ENCODE measurements at places on chromosomes 3 and 15.

- DNase-seq: no peak
Measured at GRCh38 chr3:9301798-9302197, 52.4 kb upstream of the SRGAP3 start.

- no peak for DNase-seq
Measured at GRCh38 chr3:29153811-29154210, 127.1 kb upstream of the RBMS3 start.

DNA sequence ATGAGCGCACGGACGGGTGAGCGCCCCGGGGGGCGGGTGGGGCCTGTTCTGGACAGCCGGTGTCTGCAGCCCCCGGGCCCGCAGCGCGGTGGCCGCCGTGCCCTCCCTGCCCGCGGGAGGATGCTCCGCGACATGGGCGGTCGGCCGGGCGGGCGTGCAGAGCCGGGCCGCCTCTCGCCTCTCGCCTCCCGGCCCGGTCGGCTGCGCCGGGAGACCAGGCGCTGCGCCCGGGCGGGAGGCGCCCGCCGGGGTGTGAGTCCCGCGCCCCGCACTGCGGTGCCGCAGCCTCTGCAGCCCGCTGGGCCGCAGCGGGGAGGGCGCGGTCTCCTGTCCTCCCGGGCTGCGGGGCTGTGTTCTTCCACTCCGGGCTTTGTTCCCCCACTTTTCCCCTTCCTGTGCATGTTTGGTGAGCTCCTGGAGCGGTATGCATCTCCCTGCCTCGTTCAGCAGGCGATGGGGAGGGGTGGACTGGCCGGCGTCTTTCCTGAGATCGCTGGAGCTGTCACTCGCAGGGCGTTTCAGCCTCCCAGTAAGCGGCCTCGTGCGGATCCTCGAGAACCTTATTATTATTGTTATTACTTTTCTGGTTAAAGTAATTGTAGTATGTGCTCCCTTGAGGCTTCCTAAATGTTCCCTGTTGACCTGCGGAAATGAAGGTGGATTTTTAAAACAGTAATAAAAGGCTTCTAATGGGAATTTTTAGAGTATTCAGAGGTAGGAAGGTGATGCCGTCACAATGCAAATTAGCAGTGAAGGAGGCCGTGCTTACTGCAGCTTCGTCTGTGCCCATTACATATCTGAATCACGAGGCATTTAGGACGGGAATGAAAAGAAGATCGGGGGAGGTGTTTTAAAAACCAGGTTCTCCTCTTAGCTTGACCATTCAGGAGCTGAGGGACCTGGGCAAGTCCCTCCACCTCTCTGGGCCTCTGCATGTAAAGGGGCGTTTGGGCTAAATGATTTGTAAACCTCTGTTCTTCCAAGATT is 593 bp downstream of the TMOD2 start:
- DNase-seq: peak; percentile 44

- peak; percentile 95 for DNase-seq
Measured at GRCh38 chr3:16334909-16335308, 69.9 kb downstream of the OXNAD1 start.

DNA sequence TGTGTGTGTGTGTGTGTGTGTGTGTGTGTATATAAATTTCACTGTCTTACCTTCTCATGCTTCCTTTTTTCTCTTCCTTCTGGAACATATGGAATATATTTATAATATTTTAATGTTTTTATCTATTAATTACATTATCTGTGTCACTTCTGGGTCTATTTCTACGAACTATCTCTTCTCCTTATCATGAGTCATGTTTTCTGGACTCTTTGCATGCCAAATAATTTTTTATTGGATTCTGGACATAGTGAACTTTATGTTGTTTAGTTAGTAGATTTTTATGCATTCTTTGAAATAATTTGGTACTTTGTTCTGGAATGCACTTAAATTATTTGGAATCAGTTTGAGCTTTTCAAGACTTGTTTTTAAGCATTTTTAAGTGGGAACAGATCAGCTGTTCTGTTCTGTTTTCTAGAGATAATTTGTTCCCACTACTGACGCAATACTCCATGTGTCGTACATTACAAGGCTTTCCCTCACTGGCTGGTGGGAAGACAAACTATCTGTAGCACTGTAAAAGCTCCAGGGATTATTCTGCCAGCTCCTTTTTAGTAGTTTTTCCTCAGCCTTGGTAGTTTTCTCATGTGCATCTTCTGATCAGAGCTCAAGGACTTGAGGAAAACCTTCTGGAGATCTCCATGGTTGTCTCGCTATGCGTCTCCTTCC is 302.0 kb downstream of the CLSTN2 start:
- no peak for DNase-seq

DNA sequence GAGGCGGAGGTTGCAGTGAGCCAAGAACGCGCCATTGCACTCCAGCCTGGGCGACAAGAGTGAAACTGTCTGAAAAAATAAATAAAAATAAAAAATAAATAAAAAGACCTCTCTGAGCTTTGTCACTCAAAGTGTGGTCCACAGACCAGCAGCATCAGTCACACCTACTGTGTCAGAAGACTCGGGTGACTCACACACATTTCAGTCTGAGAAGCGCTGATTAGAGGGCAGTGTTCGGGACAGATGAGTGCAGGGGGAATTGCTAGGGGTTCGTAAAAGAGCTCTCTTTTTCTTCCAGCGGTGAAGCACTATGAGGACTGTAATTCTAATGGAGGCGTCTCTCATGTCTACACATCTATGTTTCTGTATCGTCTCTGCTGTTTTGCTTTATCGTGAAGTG is 5.7 kb downstream of the PODXL2 start:
- no peak for DNase-seq

- DNase-seq: no peak
Measured at GRCh38 chr3:188929137-188929536, 242.6 kb upstream of the TPRG1 start.

- DNase-seq: peak; percentile 54
Measured at GRCh38 chr15:74505837-74506514, 35.0 kb upstream of the ARID3B start.

DNA sequence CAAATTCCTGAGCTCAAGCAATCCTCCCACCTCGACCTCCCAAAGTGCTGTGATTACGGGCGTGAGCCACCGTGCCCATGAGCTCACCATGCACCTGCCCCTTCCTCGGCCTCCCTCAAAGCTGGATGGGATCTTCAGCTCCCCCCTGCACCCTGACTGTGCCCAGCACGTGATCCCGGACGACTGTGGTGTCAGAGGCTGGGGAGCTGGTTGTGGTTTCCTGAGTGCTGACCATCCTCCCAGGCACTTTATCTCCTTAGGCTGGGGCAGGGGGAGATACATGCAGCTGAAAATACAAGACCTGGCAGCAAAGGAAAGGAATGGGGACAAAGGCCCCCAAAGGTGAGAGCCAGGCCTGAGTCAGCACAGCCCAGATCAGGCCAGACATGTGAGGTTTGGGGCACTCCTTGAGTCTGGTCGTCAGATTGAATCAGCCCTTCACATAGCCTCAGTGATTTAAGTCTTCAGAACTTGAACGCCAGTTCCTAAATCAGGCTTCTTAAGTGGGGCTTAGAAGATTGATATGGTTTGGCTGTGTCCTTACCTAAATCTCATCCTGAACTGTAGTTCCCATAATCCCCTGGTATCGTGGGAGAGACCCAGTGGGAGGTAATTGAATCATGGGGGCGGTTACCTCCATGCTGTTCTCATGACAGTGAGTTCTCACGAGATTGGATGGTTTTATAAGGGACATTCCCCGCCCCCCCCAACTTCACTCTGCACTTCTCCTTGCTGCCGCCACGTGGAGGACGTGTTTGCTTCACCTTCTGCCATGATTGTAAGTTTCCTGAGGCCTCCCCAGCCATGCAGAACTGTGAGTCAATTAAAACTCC is 35.8 kb downstream of the PRKCD start:
- DNase-seq: peak; percentile 77

GRCh38 chr3:168117059-168117458 is 21.3 kb upstream of the GOLIM4 start:
- DNase-seq: peak; percentile 25

GRCh38 chr15:45873781-45874180 is 239.0 kb downstream of the SQOR start:
- DNase-seq: no peak

DNA sequence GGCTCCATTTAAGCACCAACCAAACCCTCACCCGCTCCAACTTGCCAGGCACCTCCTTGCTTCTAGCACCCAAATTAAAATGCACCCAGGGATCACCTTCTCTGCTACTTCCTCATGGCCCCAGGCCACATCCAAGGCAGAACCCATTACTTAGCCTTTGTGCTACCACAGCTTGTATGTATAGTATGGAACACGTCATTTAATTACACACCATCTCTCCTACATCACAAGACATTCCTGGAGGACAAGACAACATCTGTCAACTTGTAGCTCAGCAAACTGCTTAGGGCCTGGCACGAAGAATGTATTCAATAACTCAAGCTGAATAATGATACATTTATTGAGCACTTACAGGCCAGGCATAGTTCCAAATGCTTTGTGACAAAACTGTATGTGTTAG is 23.3 kb downstream of the ZDHHC3 start:
- DNase-seq: no peak

DNA sequence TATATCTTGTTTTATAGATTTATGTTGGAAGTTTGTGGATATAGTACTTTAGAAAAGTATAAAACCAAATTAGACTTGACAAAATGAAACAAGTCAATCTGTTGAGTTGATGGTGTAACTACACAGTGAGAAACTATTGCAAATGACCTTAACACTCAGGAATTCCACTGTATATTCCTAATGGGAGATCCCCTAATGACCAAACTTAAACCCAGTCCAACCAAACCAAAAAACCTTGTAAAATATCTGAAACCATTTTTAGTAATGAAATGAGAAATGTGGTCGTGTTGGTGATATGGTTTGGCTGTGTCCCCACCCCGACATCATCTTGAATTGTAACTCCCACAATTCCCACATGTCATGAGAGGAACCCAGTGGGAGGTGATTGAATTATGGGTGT is 31.9 kb upstream of the ATP13A3 start:
- DNase-seq: peak; percentile 69

GRCh38 chr15:50484781-50485180 is 60.6 kb downstream of the USP8 start:
- DNase-seq: no peak

GRCh38 chr3:151146731-151147091 is 56.3 kb downstream of the GPR171 start:
- no peak for DNase-seq

DNA sequence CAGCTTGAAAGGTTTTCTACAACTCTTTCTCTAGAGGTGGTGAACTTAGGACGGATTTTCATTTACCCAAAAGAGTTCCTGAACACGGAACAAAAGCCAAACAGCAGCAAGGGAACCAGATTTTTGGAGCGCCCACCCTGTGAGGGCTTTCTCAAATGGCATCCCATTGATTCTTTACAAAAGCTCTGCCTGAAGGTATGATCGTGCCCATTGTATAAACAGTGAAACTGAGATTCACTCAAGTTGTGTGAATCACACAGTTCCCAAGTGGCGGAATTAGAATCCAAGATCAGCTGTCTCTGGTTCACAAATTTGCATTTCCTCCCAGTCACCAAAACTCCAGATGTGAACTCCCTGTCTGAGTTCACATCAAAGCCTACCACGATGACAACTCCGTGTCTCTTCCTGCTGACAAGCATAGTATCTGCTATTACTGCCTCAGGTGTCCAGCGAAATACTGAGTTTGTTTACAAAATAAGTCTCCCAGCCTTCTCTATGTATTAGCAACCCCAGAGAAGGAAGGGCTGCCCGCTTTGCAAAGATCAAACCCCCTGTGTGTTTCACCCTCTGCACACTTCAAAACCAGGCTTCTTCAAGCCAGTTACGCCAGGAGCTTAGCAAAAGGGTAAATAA is 235.9 kb upstream of the ST8SIA2 start:
- no peak for DNase-seq

DNA sequence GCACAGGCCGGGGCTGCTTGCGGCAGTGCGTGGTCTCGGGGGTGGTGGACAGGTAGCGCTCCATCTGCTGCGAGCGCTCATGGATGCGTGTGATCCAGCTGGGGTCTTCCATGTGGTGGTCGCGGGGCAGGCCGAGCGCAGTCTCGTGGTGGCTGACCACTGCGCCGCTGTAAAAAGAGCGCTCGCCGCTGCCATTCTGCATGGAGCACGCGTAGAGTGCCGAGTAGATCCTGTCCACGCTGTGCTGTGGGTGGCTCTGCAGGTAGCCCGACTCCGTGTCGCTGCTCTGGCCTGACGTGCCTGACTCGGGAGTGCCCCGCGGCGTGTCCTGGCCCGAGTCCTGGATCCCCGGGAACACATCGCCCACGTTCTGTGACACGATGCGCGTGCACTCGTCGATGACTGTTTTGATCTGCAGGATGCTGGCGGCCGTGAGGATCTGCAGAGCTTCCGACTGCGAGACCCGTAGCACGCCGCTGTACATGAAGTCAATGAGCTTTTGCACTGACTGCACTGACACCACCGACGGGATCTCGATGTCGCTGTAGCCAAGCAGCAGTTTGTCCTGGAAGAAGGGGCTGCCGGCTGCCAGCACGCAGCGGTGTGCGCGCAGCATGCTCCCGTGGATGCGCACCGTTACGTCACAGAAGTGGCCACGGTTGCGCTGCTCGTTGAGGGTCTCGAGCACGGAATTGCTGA is 57.4 kb downstream of the TIGIT start:
- no peak for DNase-seq

- DNase-seq: peak; percentile 11
Measured at GRCh38 chr3:169980055-169980454, 13.4 kb downstream of the SEC62 start.

GRCh38 chr3:196947136-196947859 is 5.0 kb upstream of the NCBP2 start:
- DNase-seq: no peak

DNA sequence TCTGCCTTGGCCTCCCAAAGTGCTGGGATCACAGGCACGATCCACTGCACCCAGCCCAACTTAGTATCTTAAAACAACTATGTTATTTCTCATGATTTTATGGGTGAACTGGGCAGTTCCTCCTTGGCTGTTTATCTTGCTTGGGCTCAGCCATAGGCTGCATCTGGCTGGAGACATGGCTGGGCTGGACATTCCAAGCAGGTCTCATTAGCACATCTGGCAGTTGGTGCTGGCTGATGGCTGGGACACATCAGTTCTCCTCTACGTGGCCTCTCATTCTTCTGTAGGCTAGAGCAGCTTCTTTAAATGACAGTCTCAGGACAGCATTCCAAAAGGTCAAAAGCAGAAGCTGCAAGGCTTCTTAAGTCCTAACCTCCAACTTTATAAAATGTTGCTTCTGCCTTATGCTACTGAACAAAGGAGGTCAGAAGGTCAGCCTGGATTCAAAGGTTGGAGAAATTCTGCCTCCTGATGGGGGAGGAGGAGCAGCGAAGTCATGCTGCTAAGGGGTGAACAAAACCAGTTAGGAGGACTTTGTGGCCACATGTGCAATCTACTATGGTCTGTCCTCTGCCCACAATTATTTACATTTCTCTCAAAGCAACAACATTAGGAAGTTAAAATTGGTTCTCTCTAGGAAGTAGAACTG is 144.0 kb downstream of the AQP9 start:
- DNase-seq: no peak
